ENCODE measurements at places on chromosomes 3 and 15. TPM values are rescaled to one million over a fixed set of nuclear protein-coding genes. Genes with fewer than 3 reads are reported as not detected.

DNA sequence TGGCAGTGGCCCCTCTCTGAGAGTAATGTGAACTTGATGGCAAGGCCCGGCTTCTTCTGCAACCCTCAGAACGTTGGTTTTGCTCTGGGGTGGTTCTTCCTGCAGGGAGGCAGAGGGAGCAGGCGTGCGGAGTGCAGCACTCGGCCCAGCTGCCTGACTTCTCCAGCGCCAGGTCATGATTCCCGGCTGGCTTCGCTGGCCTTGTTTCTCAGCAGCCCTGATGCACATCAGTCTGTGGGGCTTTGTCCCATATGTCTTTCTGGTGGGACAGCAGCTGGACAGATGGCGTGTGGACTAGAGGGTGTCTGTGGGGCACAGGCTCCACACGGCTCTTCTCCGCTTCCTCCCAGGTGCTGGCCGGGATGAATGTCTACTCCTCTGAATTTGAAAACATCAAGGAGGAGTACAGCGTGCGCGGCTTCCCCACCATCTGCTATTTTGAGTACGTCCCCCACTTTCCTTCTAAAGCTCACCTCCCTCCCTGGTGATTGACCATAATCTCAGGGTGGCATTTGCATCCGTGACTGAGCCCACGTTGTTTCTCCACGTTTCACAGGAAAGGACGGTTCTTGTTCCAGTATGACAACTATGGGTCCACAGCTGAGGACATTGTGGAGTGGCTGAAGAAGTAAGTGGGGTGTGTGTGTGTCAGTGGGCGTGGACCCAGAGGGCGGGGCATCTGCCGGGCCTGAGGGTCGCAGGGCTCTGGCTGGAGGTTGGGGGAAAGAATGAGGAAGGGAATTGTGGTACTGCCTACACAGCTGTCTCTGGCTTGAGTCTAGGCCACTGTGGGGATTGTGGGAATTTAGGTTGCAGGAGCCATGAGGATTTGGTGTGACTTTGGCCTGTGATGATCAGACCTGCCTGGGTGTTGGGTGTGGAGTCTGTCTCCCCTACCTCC is 57.1 kb downstream of the PDIA5 start:
- DNase-seq: no peak

- peak; percentile 49 for DNase-seq
These were observed 12.4 kb downstream of the GLYCTK start for GRCh38 chr3:52299879-52300611.

Gene LRRC49
- total RNA-seq: 25.2 TPM

Gene ZBBX
- 0.16 TPM for total RNA-seq

- no peak for DNase-seq
These were observed 62.7 kb downstream of the BDH1 start for GRCh38 chr3:197493049-197493448.

Gene ZCWPW2
- 1.7 TPM for total RNA-seq

Gene KNL1
- total RNA-seq: 1.3 TPM

- no peak for DNase-seq
These were observed 29.8 kb upstream of the CMTM6 start for GRCh38 chr3:32532434-32532833.

DNA sequence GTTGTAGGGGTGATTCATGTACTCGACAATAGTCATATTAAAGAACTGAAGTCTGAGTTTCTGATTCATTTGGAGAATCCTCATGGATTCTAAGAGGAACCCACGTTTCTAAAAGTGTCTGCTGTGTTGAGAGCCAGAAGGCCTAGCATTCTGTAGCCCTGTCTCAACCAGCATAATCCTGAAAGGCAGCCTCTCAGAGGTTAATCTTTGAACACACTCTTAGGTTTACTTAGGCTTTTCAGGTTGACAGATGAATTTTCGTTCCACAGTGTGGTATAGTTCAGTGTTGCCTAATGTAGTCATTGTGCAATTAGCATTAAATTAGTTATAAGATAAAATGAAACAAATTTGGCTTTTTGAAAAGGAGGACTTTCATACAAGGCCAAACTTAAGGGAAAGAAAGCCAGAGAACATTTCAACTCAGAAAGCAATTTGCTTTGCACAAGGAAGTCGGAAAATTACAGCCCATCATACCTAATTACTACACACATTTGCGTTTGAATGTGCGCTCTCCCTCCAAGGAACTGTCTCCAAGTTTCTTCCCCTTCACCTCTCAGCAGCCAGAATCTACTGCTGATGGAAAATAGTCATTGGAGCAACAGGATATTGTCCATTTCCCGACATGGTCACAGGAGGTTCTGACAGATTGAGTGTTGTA is 42.0 kb downstream of the AGBL1 start:
- no peak for DNase-seq

Gene ARGFX
- total RNA-seq: not detected

- DNase-seq: peak; percentile 88
These were observed 60.1 kb downstream of the MBNL1 start for GRCh38 chr3:152328841-152329240.

DNA sequence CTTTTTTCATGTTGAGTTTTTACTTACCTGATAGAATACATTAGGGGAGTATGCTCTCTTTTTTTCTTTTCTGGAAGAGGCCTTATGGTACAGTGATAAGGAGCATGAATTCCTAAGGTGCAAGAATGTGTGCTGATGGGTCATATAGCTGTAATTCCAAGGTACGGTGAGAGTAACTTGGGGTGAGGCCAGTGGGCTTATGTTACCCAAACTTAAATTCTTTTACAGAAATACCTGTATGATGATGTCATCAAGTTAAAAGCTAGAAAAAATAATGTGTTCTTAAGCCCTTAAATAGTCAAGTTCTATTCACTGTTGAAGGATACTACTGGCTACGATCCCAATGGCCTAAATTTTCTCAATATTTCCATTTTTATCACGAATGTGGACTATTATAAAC is 111.2 kb downstream of the GMPS start:
- DNase-seq: peak; percentile 26

DNA sequence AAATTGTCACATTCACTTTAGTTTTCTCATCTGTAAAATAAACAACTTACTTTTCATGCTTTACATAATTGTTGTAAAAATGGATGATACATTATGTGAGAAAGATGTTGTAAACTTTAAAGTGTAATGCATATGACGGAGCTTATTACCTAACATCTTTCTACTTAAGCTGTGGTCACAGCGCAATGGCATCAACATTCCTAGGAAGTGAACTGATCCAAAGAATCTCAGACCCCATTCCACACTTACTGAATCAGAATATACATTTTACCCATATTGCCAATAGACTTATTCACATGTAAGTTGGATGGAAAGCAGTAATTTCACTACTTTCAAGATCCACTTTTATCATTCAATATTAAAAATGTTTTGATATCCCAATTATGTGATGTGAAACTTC is 497.5 kb downstream of the FGF12 start:
- DNase-seq: no peak

- no peak for DNase-seq
These were observed 74.7 kb downstream of the SNRK start for GRCh38 chr3:43361077-43361476.

Gene ALG1L2
- total RNA-seq: not detected

DNA sequence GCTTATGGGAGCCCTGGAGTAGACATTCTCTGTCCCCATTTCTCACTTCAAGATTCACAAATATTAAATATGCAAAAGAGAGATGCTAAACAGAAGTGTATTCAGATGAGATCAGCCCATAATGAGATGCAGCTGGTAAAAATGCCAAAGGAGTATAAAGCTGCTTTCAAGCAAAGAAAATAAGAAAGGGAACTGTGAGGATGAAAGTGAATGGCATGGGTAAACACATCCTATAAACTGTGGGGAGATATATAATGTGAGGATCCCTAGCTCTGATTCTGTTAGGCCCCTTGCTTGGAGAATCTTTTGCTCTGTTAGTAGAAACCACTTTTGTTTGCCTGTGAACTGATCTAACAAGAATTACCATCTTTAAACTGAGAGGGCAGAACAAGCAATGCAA is 396.6 kb downstream of the SOX2 start:
- DNase-seq: no peak

Gene SPSB4
- not detected for total RNA-seq

- DNase-seq: peak; percentile 42
These were observed 51.1 kb downstream of the CHST2 start for GRCh38 chr3:143170676-143171075.

DNA sequence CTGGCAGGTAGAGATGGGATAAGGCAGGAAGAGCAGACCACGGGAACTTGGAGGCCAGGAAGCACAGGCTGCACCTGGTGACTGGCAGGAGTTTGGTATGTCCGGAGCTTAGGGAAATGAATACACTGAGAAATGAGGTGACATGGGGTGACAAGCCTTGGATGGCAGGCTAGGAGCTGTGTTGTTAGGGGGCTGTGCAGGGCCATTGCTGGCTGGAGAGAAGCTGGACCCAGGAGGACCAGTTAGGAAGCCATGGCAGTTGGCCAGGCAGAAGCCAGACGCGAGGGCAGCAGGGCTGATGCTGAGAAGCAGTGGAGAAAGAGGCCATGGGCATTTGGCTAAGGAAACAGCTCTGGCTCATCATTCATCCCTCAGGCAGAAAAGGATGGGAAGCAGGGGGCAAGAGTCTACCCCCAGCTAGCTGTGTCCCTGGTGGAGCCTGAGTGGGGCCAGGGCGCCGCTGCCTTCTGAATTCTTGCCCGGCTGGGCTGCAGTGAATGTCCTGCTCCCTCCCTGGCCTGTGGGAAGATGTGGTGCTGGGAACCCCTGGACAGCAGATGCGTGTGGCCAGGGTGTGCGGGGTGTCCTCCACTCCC is 255.8 kb downstream of the FAM43A start:
- DNase-seq: no peak

- DNase-seq: no peak
These were observed 106.1 kb downstream of the EOMES start for GRCh38 chr3:27616031-27616430.

GRCh38 chr3:159249472-159250174 is 447.8 kb downstream of the MFSD1 start:
- DNase-seq: no peak

GRCh38 chr3:159764490-159765029 is 224.1 kb upstream of the IL12A start:
- no peak for DNase-seq

GRCh38 chr3:128683957-128684356 is 33.3 kb upstream of the RPN1 start:
- no peak for DNase-seq

GRCh38 chr15:22903961-22904534 is 65.6 kb downstream of the NIPA2 start:
- no peak for DNase-seq

Gene CYP1A2
- total RNA-seq: not detected

Gene ZIC4
- total RNA-seq: not detected

Gene MEIS2
- 84.0 TPM for total RNA-seq

GRCh38 chr15:25246641-25247406 is 192.0 kb downstream of the UBE3A start:
- no peak for DNase-seq

DNA sequence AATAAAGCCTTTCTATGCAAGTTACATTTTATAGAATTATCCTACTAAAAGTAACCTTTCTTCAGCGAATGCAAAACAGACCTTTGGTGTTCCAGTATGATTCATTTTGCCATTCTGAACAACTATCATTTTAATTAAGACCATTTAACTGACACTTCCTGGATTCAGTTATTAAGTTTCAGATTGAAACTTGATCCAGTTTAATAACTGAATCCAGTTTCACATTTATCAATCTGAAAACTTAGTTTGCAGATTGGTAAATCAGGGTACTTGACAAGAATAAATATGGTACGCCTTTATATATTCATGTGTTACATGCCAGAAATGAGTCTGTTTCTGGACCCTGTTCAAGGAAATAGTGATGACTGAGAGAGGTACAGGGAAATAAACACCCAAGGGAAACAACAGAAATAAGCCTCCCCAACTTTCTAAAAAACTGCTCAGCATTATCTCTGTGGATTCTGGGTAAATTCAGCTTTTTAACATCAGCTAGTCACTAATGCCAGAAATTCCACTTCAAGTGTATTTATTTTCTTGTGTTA is 23.3 kb upstream of the NFKBIZ start:
- no peak for DNase-seq

- DNase-seq: no peak
These were observed 29.6 kb downstream of the AAGAB start for GRCh38 chr15:67224889-67225288.

- DNase-seq: no peak
These were observed 220.1 kb upstream of the BHLHE40 start for GRCh38 chr3:4758957-4759656.

- DNase-seq: no peak
These were observed 24.9 kb downstream of the ERC2 start for GRCh38 chr3:56443372-56443771.

DNA sequence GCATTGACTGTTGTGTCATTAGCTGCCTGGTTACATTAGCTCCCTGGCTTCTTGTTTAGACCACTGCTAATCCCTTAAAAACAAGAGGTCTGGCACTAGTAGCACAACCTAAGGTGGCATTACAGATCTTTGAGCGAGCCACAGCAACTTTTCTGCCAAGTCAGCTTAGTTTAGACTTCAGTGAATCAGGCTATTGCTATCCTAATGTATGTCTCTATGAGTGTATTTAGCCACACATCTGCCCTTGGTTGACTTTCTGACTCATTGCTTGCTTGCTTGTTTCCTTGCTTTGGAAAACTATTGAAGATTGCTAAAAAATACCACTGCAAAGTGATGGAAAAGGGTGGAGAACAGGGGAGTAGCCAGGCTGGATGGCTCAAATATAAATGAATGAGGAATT is 50.2 kb downstream of the CHP1 start:
- DNase-seq: peak; percentile 81

GRCh38 chr3:142888481-142889211 is at the start of gene PCOLCE2:
Gene PCOLCE2 (minus strand): TSS chr3:142889083. CDS start chr3:142888896, 187 bp downstream.
- DNase-seq: peak; percentile 28

DNA sequence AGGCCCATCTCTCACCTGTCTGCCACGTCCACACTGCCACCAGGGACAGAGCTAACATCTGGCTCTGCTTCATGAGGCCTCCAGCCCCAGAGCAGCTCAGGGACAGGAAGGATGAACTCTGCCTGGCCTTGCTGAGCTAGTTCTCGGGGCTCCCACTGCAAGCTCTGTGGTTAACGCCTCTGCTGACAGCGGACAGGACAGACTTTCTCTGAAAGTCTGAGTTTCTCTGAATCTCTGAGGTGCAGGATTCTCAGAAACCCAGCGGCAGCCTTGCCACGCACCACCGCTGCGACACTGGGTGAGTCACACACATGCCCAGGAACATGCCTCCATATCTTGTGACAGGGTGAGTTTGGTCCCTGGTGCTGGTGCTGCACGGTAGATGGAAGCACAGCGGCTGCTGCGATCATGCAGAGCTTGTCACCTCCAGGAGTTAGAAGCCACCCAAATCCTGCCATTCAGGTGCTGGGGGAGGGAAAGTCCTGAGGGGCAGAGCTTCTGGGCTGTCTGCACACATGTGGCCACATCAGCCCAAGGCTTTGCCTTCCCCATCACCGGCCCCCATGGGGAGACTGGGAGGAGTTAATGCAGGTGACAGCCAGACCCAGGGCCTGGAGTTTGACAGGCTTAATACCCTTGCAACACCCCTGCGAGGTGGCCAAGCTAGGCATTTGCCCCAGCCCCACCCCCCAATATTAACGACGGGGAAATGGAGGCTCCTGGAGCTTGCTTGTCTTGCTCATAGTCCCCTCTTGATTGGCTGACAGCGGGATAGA is 267.0 kb downstream of the PLCL2 start:
- DNase-seq: no peak

- no peak for DNase-seq
These were observed 42.9 kb downstream of the IDH2 start for GRCh38 chr15:90059208-90059985.
